SIG-M5 (cell line): ENCODE measurements at places on chromosomes 7 and 10.

- DNase-seq: no peak
These were observed 116.3 kb downstream of the MDFIC start for GRCh38 chr7:115038158-115038557.

GRCh38 chr7:142950235-142950634, 11.0 kb downstream of the LLCFC1 start:
- no peak for DNase-seq

GRCh38 chr7:23653942-23654341, 26.1 kb upstream of the FAM221A start:
- no peak for DNase-seq

DNA sequence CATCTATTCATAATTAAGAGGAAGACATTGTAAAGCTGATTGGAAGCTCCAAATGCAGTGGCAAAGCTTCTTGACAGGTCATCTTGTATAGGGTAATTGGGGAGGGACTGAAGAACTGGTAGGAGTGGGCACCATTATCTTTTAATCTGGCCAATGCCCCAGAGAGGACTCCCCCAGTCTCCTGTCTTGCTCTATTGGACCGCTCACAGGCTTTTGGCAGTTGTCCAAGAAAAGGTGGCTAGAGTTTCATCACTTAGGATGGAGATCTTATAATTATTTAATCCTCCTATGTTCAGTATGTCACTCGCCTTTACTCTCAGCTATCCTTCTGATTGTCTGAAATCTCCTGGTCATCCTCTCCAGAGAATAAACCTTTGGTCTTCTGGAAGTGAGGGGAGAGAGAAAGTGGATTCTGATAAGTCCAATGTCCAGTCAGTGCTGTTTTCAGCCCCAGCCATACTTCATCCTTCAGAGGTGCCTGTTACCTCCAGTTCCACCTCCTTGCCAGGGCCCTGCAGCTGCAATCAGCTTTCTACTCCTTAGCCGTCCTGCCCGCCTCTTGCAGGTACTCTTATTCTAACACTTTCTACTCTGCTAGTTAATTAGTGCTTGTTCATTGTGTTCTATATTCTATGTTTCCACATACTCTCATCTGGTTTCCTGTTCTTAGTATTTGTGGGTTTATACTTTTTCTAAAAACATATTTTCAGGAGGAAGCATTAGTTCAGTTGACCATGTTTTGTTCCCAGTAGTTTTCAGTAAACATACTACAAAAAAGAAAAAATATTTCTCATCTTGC, 241.6 kb downstream of the NSUN6 start:
- no peak for DNase-seq

GRCh38 chr10:80090121-80090520, 11.7 kb downstream of the TMEM254 start:
- DNase-seq: no peak

DNA sequence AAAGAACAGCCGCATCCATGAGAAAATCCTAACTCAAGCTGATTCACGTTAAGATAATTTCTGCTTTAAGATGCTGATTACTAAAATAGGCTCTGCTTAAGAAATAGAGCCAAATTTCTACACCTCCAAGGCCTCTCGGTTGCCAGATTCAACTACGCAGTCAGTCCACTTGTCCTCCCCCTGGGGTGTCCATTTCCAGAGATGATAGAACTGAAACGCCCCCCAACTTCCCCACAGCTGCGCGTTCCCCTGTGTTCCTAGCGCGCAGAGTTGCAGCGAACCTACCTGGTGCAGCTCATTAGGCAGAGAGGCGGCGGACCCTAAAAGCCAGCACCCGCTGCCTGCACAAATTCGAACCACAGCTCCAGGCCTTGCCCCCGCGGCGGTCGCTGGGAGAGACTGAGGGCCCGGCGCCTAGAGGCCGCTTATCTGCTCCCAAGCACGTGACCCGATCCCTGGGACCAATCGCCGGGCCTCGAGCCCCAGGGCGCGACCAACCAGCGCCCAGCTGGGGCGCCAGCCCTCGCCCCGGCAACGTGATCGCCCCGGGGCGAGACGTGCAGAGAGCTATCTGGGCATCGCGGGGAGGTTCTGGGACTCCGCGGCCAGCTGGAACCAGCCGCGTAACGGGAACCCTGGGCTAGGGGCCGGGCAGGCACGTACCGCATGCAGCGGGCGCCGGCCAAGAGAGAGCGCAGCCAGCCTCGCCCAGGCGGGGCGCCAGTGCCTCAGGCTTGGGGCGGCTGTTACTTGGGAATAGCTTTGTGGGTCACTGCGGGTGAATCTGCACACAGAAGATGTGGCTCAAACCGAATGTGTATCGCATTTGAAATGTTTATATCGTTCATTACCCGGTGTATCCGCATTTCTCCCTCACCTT, at the start of gene PPP1R3C:
Gene PPP1R3C, minus strand, starts transcription at position 401 of the 880 bp plus-strand sequence. Its CDS starts 102 bp downstream, at position 299.
- no peak for DNase-seq

- no peak for DNase-seq
These were observed 50.0 kb upstream of the GRB10 start for GRCh38 chr7:50832744-50833143.

DNA sequence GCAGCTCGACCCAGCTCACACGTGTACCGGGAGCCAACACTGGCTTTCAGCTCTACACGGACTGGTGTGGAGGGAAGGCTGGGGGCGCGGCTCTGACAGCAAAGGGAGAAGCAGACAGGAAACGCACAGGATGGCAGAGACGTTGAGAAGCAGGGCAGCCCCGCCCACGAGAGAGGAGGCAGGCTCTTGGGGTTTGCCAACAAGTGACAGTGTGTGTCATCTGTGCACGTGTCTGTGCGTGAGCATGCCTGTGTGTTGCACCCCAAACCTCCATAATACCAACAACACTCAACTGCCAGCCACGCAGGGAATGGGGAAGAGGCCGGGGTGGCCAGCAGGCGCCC, 64.4 kb upstream of the PDGFA start:
- DNase-seq: no peak

- DNase-seq: no peak
These were observed 37.8 kb upstream of the RAPGEF5 start for GRCh38 chr7:22394739-22395138.

DNA sequence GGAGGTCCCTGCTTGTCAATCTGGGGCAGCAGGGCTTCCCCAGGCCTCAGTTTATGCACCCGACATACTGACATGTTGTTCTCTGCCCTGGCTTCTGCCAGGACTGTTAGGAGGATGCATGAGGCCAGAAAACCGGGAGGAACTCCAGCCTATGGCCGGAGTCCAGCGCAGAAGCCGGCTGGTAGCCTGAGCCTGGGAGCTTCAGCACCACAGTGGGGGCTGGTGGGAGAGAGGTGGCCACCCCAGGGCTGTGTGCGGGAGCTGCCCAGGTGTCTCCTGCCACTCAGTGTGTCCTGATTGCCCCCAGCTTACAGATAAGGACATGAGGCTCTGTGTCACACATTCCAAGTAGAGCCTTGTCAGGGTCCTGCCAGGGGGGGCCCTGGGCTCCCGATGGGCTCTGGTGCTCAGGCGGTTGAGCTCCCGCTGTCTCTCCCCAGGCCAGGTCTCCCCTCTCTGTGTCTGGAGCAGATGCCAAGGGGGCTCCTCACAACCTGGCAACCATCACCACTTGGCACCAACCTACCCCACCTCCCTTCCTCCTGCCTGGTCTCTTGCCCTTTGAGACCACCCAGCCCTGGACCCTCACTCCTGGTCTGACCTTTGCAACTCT, 32.3 kb downstream of the PPIF start:
- no peak for DNase-seq

DNA sequence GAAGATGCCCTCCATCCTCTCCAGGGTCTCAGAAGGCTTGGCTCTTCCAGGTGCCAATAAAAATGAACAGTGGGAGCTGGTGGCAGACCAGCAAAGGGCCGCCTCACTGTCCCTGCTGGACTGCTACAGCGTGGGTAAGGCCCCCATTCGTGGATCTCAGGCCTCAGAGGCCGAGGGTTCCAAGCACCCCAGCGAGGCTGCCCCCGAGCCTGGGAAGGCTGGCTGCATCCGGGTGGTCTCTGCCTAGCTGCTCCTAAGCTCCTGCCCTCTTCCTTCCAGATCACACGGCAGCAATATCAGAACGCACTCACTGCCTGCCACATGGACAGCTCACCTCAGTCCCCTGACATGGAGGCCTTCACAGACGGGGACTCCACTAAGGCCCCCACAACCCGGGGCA, 42.9 kb downstream of the GOT1 start:
- DNase-seq: no peak

DNA sequence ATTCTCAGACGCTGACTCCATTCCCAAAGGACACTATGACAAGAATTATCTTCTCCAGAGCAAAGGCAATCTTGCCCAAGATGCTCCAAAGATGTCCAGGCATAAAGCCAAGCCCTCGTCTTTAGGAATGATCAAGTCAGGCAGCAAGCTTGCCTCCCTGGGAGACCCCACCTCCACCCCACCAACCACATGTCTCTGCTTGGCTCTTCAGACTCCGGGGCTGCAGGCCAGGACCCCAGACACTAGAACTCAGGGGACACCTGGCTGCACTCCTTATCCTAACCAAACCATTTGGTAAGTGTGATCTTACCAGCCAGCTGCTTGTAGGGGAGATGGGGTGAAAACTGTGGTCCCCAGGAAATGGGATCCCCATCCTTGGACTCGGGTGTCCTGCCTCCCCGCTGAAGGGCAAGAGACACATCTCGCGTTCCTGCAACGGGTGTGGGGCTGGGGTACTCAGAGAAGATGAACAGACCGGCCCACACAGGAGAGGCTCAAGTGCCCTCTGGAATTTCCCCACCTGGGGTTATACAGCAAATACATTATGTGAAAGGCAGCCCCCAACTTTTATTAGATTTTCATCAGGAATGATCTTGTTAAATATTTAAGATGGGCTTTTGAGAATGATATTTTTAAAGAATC, 55.7 kb downstream of the INSIG1 start:
- DNase-seq: no peak

DNA sequence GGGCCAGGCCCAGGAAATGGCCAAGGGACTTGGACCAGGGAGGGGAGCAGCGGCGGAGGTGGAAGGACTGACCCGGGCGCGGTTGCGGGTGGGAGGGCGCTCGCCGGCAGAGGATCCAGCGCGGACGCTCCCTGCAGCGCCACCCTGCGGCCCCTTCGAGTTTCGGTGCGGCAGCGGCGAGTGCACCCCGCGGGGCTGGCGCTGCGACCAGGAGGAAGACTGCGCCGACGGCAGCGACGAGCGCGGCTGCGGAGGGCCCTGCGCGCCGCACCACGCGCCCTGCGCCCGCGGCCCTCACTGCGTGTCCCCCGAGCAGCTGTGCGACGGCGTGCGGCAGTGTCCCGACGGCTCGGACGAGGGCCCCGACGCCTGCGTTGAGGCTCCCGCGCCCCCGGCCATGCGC, 16.8 kb upstream of the ZNF467 start:
- DNase-seq: no peak

DNA sequence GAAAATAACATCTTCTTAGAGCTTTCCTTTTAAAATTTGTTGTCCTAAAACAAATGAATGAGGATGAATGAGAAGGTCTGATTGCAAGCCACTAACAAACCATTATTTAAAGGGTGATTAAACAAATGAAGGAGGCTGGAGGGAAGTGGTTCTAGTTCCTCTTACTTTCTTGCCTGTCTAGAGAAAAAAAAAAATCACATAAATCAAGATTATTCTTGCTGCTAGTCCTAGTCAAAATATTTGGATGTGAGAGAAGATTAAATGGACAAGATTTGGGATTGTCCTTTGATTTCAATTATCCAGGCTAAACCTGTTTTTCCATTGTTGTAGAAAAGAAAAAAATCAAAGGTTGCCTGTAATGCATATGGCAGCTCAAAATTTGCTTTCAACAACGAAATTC, 3.3 kb downstream of the SKAP2 start:
- no peak for DNase-seq

DNA sequence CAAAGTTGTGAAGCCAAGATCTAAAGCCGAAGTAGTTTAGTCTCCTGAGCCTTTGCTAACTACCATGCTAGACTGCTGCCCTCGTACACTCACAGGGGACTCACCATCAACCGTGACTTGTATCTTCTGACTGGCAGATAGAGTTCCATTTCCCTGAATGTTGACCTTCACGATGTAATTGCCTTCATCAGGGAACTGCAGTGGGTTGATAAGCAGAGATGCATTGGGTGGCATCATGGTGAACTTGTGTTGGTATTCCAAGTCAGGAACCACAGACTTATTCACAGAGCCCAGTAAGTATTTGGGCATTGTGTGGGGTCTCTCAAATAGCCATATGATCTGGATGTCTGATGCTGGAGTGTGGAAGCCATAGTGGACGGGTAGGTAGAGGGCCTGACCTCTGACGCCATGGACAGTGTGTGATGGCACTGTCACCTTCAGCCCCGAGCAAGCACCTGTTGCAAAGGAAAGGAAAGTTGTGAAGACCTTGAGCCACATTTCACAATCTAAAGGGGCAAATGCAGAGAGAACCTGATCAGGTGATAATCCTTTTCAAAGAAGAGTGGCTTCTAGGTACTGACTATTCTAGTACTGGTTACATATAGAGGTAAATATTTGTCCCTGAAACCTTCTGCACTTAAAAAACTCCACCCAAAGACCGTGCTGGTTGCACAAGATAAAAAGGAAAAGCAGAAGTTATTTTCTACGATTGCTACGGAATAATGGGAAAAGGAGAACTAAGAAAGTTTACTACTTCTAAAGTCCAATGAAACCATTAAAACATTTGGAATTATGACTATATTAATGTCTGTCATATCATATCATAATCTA, 7.1 kb downstream of the HEPACAM2 start:
- no peak for DNase-seq

- DNase-seq: no peak
These were observed 41.7 kb downstream of the C10orf90 start for GRCh38 chr10:126628746-126629145.

DNA sequence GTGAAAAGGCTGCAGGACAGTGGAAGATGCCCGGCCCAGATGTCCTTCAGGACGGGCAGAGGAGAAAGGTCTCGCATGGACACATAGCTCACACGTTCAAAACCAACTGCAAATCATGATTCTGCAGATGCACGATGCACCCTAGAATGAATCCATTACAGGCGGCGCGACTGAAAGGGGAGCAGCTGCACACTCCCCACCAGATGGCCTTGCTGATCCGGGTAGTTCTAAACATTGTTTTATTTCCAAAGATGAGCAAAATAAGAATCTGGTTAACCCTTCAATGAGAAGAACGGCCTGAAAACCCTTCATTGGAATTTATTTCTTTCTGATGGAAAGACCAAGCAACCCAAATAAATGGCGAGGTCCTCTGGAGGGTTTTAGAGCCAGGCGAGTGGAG, 33.8 kb downstream of the CHST15 start:
- no peak for DNase-seq

DNA sequence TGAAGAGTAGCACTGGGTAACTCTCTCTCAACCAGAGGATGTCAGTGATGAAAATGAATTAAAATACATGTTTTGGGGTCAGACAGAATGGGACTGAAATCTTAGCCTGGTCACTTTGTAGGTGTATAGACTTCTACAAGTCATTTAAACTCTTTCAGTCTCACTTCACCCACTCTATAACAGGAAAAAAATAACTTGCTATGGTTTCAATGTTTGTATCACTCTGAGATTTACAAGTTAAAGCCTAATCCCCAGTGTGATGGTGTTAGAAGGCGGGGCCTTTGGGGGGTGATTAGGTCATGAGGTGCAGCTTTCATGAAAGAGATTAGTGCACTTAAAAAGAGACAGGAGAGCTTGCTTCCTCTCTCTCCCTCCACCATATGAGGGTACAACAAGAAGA, 134.8 kb downstream of the INHBA start:
- DNase-seq: no peak
